Activated T-helper 2 cell treated with anti-CD3 and anti-CD28 coated beads, Interferon-gamma antibody, Interleukin-2, Interleukin-4, amounts not matched to agents 10 μg/mL and 5 μg/mL and 100 μg/mL, durations not matched to agents 14 hours and 24 hours and 36 hours (primary cell): ENCODE measurements at places on chromosomes 1 and 21. TPM values are rescaled to one million over a fixed set of nuclear protein-coding genes. Genes with fewer than 3 reads are reported as not detected.

Gene HPDL
- total RNA-seq: 26.8 and 29.0 TPM in 2 replicates

Gene KCNK1
- total RNA-seq: 5.4 and 6.1 TPM in 2 replicates

Gene KRTAP21-2
- total RNA-seq: not detected in 2 replicates

- no peak for DNase-seq
- H3K27ac ChIP-seq: no peak overlapping the region
- H3K27me3 ChIP-seq: peaks cover 10% of the 10 kb centered on the region
- no peaks in the 10 kb centered on the region for H3K4me1 ChIP-seq
- no peak overlapping the region for H3K4me3 ChIP-seq
- no peaks in the 10 kb centered on the region for H3K36me3 ChIP-seq
Measured at GRCh38 chr1:30106125-30106524, 617.3 kb downstream of the MATN1 start.

Gene TTC22
- total RNA-seq: 0.76 and 1.3 TPM in 2 replicates

Gene NKAIN1
- 0.07 TPM in 1 of 2 replicates, not detected in the other for total RNA-seq

DNA sequence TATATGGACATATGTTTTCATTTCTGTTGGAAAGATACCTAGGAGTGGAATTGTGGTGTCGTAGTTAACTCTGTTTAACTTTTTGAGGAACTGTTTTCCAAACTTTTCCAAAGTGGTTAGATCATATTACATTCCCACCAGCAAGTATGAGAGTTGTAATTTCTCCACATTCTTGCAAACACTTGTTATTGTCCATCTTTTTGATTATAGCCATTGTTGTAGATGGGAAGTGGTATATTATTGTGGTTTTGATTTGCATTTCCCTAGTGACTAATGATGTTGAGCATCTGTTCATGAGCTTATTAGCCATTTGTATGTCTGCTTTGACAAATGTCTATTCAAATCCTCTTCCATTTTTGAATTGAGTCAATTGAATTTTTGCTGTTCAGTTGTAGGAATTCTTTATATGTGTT is 19.8 kb downstream of the CAMTA1 start:
- H3K36me3 ChIP-seq: no peaks in the 10 kb centered on the region
- H3K4me3 ChIP-seq: no peak overlapping the region
- peaks cover 18% of the 10 kb centered on the region for H3K4me1 ChIP-seq
- H3K27ac ChIP-seq: no peak overlapping the region
- no peak for DNase-seq

Gene PRKAA2
- not detected in 2 replicates for total RNA-seq

GRCh38 chr1:78281580-78281979 is 209.2 kb upstream of the PTGFR start:
- DNase-seq: no peak
- H3K27ac ChIP-seq: no peak overlapping the region
- no peak overlapping the region for H3K4me3 ChIP-seq
- H3K27me3 ChIP-seq: no peaks in the 10 kb centered on the region
- no peaks in the 10 kb centered on the region for H3K36me3 ChIP-seq
- H3K4me1 ChIP-seq: peaks cover 3% of the 10 kb centered on the region
